NCI-H1436 (cell line): ENCODE measurements at places on chromosomes 11 and 22.

GRCh38 chr11:72066855-72067254 is 13.5 kb downstream of the NUMA1 start:
- no peak for DNase-seq

- no peak for DNase-seq
Measured at GRCh38 chr11:43954241-43954640, 11.8 kb downstream of the C11orf96 start.

DNA sequence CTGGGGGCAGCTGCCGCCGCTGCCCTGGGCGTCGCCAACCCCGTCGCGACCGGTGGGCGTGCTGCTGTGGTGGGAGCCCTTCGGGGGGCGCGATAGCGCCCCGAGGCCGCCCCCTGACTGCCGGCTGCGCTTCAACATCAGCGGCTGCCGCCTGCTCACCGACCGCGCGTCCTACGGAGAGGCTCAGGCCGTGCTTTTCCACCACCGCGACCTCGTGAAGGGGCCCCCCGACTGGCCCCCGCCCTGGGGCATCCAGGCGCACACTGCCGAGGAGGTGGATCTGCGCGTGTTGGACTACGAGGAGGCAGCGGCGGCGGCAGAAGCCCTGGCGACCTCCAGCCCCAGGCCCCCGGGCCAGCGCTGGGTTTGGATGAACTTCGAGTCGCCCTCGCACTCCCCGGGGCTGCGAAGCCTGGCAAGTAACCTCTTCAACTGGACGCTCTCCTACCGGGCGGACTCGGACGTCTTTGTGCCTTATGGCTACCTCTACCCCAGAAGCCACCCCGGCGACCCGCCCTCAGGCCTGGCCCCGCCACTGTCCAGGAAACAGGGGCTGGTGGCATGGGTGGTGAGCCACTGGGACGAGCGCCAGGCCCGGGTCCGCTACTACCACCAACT is 1.0 kb downstream of the FUT4 start:
- no peak for DNase-seq

DNA sequence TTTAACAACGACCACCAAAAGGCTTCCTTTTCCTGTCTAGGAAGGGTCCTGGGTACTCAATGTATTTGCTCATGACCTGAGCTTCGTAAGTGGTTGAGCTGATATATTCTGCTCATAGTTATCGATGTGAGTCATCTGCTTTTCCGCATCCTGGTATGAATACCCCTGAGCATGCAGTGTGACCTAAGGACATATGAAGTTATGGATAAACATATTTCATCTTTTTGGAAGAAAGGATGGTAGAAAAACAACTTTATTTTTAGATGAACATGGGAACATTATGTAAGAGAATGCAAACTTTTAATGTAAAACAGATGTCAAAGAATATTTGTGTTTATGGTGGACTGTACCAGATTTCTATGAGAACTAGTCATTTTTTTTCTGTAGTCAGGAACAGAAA is 28.4 kb downstream of the TRPC6 start:
- DNase-seq, result no peak

DNA sequence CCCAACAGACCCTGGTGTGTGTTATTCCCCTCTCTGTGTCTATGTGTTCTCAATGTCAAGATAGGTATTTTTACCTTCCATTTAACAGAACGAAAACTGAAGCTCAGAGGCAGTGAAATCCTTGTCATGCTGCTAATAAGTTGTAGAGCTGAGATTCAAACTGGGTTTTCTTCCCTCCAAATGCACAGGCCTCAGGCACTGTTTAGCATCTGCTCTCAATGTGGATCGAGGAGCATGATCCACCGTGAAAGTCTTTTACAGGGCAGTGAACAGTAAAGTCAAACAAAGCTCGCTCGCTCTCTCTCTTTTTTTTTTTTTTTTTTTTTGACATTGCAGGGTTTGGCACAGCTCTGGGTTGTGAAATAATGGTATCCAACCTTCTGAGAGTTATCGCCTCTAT is 401.0 kb upstream of the SYN3 start:
- DNase-seq, result no peak
